NCI-H69 (cell line): ENCODE measurements at places on chromosomes 6 and 20.
A peak's percentile ranks its signal among the peaks of the same experiment; 100 is the strongest.

- peak; percentile 97 for DNase-seq
Observed at GRCh38 chr20:8305449-8305978, 173.4 kb downstream of the PLCB1 start.

DNA sequence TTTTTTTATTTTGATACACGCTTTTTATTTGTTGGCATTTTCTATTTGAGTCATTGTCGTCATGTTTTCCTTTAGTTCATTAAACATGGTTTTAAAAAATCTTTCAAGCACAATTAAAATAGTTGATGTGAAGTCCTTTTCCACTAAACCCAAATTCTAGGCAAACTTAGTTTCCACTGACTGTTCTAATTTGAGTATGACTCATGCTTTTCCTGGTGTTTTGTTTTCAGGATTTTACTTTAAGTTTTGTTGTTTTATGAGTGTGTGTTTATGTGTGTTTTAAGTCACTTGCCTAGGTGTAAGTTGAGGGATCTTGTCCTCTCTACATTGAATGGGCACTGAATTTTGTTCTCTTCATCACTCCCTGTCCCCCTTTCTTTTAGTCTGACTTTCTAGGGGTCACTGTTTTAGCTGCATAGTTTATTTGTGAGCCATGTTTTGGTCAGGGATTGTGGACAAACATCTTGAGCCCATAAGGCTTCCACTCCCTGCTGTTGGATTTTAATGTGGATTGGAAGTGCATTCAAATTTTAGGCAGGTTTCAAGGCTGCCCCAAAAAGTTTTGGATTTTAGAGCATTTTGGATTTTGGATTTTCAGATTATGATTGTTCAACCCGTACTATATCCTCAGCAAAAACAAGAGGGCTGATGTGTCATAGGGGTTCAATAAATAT is 94.8 kb downstream of the CDYL start:
- DNase-seq: no peak

GRCh38 chr20:8163543-8163942 is 31.5 kb downstream of the PLCB1 start:
- no peak for DNase-seq

DNA sequence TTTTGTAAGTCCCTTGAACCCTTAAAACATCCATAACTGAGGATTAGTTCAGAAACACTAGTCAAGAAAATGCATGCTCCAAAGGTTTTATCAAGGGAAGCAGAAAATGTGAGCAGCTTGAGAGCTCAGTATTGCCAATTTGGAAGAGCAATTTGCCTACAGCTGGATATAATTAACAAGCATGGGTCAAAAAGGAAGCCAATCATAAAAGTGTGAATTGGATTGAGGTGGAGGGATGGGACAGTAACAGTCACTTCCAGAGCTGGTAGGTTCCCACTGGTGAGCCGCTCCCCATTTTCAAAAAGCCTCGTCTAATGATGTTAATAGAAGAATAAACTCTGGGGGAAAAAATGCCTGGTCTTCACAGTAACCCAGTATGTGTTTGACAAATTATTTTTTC is 5.0 kb upstream of the PTPRK start:
- peak; percentile 76 for DNase-seq

DNA sequence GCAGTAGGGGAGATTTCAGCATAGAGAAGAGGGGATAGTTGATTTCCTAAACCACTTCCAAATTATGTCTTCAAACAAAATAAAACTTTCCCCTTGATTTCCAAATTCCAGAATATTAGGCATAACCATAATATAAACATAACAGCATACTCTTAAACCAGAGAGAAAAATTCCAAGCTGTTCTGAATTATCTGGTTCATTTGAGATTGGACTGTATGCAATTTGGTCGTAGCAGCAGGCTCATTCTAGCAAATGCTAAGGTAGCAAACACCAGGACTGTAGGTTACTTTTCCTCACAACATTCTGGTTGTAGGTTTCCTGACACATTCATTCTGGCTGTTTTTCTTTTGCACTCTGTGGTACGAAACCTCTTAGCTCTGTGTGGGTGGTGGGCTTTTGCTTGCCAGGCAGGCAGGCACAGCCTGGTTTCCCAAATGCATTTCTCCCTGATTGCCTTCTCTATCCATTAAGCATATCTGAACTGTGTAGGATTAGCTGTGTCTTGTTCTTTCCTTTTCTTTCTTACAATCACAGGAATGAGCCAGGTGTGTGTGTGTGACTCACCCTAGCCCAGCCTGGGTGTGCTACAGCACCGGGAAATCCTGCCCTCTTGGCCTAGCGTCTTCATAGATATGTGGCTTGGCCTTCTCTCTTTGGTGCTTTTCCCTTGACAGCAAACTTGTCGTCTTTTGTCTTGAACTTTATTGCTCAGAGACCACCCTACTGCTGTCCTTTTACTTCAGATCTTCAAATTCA is 77.1 kb downstream of the JARID2 start:
- peak; percentile 35 for DNase-seq

- no peak for DNase-seq
Observed at GRCh38 chr6:109706513-109706912, 15.4 kb downstream of the FIG4 start.

DNA sequence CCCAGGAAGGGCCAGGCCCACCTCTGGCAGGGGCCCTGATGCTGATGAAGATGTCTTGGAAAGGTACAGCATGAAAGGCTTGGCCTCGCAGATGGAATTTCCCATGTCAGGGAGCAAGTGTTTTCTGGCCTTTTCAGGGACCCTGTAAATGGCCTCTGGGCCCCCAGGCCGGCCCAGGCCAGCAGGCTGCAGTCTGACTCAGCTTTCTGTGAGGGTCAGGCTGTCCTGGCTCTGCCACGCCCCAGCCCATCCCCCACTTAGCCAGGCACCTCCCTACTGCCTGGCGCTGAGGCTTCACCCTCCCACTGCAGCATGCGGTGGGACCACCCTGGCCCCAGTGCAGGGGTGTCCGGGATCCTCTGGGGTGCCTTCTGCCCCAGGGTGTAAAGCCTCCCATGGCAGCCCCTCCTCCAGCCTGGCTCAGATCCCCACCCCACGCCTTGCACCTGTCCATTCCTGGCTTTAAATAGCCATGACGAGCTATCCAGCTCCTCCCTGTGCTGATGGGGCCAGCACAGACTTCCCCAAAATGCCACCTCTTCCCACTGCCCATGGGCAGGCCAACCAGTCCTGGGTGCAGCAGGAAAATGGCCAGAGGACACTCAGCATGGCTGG is 35.6 kb upstream of the GATA5 start:
- no peak for DNase-seq

GRCh38 chr20:11205769-11206362 is 532.1 kb upstream of the JAG1 start:
- no peak for DNase-seq

GRCh38 chr6:108627692-108628550 is 67.2 kb downstream of the FOXO3 start:
- DNase-seq: peak; percentile 78

DNA sequence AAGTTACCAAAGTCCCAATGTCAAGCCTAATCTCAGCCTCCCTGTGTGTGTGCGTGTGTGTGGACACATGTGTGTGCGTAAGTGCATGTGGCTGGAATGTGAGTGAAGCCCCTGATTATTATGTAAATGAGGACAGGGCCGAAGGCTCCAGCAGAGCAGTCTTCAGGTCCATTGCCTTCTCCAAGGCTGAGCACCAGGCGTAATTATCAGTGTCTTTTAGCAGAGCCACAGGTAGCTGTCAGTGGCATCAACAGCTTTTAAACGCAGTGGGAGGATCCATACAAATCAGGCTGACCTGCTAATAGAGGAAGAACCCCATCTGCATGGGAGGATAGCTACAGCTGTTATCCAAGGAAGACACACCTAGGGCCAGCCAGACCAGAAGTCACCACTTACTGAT is 324.3 kb upstream of the MOCS1 start:
- DNase-seq: peak; percentile 98

- DNase-seq: no peak
Observed at GRCh38 chr6:116388924-116389323, 18.2 kb downstream of the DSE start.

DNA sequence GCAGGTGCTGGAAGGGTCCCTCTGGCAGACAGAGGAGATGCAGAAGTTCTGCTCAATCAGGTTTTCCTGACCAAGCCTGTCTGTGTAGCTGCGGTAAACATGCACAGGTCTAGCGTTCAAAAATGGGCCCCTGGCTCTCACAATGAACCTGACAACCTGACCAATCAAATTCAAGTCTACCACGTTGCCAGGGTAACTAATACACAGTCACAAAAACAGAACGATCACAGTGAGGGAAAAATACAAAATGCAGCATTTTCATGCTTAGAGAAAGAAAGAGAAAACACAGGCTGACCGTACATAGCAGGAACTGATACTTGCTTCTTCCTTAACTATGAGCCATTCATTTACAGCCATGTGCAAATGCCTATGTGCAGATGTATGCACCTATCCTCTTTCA is 353.1 kb upstream of the TSHZ2 start:
- DNase-seq: no peak

DNA sequence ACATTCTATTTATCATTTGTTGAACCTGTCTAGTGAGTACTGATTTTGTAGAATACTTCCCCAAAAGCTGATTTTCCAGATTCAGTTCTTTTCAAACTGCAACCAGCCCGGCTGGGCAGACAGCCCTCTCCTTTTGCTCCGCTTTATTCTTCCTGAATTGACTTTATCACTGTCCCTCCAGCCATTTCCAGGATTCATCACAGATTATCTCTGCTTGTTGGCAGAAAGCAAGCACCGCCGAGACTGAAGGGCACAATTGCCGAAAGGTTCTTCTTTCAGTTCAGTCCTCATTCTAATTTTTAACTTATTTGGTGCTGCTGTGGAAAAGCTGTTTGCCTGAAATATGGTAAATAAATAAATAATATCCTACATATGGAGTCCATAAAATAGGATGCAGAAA is 369.1 kb upstream of the FLRT3 start:
- no peak for DNase-seq

DNA sequence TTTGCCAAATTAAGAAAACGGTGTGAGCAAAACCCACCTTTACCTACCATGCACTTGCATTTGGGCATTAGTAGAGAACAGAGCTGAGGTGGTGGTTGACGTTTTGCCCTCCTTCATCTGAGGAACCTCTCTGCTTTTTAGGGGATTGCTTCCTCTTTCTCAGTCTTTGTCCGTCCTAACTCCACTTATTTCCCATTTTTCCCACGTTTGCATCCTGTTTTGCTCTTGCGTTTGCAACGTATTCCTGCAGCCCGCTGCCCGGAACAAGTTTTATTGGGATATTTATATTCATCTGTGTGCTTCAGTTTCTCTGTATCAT is 374 bp upstream of the SERINC1 start:
- DNase-seq: no peak

- DNase-seq: no peak
Observed at GRCh38 chr6:46605091-46605797, 47.4 kb downstream of the CYP39A1 start.

DNA sequence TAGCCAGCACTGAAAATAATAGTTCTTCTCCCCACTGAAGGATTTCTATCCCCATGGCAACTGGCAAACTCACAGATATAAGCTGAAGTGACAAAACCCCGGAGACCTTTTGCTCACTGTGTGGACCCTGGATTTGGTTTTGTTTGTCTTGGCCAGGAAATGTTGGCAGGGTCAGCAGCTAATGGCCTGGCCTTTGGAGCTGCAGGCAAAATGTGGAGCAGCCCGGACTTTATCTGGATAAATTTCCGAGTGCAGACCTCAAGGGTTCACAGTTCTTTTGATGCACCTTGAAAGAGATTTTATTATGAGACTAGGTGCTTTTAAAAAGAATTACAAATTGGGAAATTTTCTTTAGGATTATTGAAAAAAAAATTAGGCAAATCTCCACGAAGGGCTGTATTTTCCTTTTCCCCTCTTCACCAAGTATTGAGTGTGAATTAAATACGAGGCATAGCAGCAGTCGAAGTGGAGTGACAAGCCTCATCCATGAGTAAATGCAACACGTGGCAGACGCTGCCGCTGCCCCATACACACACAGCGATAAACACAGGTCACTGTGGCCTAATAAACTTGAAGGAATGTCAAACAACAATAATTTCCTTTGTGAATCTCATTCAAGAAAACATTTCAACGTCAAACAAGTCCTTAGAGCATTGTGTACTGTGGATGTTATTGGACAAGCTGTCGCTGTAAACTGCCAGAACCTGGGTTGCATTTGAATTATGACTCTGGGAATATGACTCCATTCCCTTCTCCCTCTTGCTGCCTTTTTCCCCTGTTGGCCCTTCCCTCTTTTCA is 35.1 kb upstream of the CCN6 start:
- peak; percentile 22 for DNase-seq

DNA sequence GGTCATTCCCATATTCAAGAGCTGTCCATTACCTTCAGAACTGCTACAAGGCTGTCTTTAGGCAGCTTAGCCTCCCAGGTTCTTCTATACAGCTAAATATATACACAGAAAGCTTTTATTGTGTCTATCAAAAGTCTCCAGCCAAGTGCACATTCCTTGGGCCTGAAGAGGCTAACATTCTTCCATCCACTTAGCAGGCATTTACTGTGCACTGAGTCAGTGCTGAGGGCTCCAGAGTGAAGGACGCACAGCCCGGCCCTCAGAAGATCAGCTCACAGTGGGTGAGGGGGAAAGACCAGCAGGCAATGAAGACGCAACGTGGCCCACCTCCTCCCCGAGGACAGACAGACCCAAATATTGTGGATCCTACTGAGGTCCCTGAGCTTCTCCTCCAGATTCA is 569.9 kb downstream of the CDH26 start:
- DNase-seq: no peak

DNA sequence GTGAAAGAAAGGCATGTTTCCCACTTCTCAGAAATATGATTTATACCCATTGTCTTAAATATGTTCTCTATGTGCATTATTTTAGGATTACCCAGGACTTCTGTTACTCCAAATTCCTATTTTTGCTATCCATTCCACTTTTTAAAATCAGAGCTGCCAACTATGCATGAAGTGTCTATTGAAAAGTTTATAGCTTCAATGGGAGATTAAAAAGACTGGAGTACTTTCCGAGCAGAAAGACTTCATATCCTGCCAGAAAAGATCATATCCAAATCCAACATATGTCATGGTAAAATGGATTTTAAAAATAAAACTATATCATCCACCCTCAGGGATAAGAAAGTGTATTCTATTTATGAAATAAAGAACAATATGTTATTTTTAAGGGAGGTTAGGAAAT is 212.7 kb downstream of the COL12A1 start:
- DNase-seq: no peak

GRCh38 chr6:168221497-168222079 is 98.0 kb downstream of the DACT2 start:
- DNase-seq: no peak

- DNase-seq: peak; percentile 69
Observed at GRCh38 chr6:158358450-158359077, 46.3 kb downstream of the TULP4 start.

DNA sequence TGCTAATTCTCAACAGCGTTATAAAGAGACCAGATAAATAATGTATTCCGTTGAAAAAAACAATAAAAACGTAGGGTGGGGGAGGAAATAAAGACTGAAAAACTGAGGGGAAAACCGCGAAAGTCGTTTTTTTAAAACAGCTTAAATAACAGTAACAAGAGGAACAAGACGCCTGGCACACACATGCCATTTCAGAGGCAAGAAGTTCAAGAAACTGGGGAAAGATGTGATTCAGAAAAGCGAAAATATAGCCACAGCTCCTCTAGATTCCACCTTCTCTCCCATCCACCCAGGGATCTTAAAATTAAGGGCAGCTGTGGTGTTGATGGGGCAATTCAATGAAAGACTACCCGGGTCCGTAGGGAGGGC is 1.3 kb downstream of the EPB41L2 start:
- no peak for DNase-seq

- DNase-seq: no peak
Observed at GRCh38 chr20:35626386-35627001, 10.9 kb downstream of the SPAG4 start.
